ENCODE measurements at places on chromosomes 5 and 9.

- no peak for DNase-seq
Observed at GRCh38 chr5:163569284-163569683, 63.9 kb downstream of the MAT2B start.

DNA sequence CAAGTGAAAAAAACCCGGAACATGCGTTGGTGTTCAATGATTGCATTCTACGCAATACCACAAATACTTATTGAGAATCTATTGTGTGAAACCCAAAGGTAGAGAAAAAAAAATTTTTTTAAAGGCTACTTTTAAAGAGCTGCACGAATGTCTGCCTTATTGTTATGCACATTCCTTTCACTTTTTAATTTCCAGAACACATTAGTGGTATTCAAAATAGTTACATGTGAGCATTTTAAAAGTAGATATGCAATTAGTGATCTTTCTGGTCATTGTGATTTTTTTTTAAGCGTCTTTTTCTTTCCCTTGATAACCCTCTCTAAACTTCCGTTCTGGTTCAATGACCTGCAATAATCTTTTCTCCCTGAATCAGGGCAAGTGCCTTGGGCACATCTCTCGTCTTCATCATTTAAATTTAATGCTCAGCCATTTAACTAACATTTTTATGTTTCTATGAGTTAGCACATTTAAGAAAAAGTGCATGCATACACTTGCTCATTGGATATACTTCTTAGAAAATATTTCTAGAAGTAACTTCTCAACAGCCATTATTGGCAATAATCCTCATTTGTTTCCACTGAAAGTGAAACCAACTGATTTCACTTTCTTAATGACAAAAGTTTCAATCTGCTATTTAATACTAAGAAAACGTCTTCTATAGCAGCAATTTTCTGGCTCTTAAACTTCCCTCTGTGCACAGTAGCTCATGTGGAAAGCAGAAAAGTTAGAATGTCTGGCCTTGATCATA is 80.3 kb downstream of the CDH6 start:
- DNase-seq = no peak

DNA sequence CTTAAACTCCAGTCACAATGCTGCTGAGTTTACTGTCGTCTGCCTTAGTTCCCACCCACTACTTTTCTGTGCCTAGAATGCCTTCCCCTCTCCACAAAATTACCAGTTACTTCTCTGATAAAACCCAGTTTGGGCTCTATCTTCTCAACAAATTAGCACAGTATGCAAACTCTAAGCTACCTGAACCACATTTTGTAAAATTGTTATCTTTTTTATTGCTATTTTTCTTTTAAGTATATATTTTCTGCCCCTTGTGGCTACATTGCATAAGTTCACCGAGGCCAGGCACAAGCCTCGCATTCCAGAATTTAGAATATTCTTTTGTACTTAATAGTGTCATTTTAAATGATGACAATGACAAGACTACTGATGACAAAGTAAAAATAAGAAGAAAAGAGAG is 60.0 kb downstream of the POU5F2 start:
- DNase-seq = no peak

GRCh38 chr5:92119110-92119509 is 736.0 kb upstream of the ARRDC3 start:
- no peak for DNase-seq

DNA sequence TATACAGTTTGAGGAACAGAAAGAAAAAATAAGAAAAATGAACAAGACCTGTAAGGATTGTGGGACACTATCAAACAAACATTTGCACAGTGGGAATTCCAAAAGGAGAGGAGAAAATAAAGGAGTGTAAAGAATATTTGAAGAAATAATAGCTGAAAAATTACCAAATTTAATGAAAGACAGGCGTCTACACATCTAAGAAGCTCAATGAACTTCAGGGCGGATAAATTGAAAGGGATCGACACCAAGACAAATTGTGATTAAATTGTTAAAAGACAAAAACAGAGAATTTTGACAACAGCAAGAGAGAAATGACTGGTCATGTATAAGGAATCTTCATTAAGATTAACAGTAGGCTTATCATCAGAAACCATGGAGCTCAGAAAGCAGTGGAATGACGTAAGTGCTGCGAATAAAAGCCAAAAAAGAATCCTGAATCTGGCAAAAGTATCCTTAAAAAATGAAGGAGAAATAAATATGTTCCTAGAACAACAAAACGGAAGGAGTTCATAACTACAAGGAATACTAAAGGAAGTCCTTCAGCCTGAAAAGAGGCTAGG is 3.5 kb upstream of the SLC38A9 start:
- no peak for DNase-seq

GRCh38 chr5:128271859-128272464 is 188.4 kb downstream of the SLC12A2 start:
- DNase-seq = no peak

- no peak for DNase-seq
Observed at GRCh38 chr9:120531683-120532300, 48.2 kb downstream of the CDK5RAP2 start.

DNA sequence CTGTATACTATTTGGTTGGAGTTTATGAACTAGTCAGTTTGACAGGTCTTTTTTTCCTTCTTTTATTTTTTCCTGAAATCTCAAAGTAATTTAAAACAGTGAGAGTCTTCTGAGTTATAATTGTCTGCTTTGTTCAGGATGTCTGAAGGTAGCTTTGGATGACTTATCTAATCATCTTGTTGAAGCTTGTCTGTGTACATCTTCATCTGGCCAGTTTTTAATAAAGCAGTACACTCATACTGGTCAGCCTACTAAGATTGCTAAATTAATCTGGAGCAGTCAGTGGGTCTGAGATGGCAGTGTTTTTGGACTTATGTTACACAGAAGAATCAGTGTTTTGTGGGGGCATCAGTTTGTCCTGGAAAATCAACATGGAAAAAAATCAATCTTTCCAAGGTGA is 482.4 kb downstream of the CDH10 start:
- no peak for DNase-seq

DNA sequence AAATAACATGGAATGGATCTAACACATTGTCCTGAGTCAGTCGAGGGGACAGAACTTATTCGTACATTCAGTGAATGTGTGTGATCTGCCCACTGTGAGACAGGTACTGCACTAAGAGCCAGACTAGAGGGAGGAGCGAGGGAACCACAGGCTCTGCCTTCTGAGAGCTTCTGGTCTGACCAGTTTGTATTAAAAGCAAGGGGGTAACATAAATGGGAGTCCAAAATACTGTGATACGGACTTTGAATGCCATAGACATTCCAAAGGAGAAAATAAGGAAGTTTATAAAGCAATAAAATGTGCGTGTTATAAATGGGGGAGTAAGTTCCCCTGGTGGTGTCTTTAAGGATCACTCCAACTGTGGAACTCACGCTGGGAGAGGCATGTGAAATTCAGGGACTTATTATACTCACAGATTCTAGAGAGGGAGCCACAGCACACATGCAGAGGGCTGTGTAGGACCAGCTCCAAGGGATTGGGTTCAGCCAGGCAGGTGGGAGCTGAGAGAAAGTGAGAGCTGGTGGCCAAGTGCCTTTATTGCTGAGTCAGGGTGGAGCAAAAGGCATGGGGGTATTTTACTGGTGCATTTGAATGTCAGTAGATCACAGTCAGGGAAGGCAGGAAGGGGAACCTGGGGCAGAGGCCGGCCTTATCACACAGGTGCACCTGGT is 186.5 kb upstream of the WWC1 start:
- no peak for DNase-seq

GRCh38 chr5:59795141-59795540 is 98.4 kb downstream of the PDE4D start:
- DNase-seq = no peak

DNA sequence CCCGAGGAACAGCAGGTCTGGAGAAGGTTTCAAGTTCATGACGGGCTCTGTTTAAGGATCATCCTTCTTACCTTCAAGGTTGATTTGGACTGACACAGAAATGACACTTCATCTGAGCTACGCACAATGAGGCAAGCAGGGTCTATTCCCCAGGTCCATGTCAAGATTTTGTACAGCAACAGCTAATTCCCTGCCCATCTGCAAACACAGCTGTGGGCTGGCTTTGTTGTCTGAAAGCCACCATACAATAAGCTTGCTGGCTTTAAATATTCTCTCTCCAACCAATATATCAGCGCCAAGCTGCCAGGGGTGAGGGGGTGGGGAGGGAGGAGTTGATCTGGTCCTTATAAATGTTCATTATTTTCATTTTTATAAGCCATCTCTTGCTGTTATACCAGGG is 92.0 kb downstream of the OTULIN start:
- DNase-seq = no peak

DNA sequence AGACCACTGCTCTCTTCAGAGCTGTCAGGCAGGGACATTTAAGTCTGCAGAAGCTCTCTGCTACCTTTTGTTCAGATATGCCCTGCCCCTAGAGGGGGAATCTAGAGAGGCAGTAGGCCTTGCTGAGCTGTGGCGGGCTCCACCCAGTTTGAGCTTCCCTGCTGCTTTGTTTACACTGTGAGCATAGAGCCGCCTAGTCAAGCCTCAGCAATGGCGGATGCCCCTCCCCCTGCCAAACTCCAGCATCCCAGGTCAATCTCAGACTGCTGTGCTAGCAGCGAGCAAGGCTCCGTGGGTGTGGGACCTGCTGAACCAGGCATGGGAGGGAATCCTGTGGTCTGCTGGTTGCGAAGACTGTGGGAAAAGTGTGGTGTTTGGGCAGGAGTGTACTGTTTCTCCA is 59.9 kb downstream of the CAVIN4 start:
- no peak for DNase-seq

DNA sequence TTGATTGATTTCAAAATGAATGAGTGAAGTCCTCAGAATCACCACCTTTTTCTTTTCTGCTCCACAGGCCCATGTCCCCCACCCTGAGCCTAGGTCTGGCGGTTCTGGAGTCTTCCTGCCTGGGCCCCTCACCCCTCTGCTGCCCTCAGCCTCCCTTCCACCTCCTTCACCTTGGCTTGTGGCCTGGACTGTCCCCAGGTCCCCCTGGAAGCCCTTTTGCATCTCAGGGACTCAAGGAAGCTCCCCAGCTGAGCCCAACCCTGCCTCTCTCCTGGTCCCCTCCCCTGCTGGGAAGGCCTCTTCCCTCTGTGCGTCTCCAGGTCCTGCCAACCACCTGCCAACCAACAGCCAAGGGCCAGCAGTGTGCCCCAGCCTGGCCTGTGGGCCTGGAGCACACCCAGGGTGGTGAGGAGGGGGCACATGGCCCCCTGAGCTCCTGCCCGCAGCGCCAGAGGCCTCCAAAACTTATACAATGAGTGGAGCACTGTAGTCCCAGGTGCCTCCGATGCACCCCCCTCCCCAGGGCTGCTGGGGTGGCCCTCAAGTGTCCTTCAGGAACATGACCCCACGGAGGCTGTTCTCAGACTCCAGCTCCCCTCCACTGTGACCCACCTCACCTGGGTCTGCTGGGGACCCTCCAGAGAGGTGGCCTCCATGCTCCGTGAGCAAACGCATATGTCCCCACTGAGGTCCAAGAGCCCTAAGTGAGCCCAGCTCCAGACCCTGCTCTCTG is 20.3 kb downstream of the GLT6D1 start:
- DNase-seq = no peak

GRCh38 chr9:126490214-126490631 is 123.5 kb upstream of the LMX1B start:
- no peak for DNase-seq

GRCh38 chr9:114861922-114862605 is 56.2 kb upstream of the TNFSF15 start:
- no peak for DNase-seq

- no peak for DNase-seq
Observed at GRCh38 chr9:92295240-92295790, 1.8 kb upstream of the IARS1 start.

GRCh38 chr5:8289779-8290178 is 420.8 kb downstream of the MTRR start:
- no peak for DNase-seq

DNA sequence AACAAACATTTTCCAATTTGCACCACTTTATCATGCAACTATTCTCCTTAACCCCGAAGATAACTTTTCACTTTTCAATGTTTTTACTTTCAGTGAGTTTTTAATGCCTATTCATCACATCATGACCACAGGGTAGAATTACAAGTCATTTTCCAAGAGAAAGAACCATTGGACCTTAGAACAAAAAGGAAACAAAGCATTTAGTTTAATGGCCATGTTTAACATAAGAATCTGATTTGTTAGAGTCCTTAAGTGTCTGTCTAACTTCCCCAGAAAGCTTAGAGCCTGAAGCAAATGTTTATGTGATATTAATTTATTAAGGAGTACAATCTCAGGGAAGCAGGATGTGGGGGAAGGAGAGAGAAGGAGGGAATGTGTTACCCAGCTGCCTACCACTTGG is 325.8 kb upstream of the RIOK2 start:
- DNase-seq = no peak

GRCh38 chr9:101629636-101630035 is 34.9 kb upstream of the PPP3R2 start:
- no peak for DNase-seq

GRCh38 chr5:36882250-36882649 is 5.7 kb downstream of the NIPBL start:
- no peak for DNase-seq

DNA sequence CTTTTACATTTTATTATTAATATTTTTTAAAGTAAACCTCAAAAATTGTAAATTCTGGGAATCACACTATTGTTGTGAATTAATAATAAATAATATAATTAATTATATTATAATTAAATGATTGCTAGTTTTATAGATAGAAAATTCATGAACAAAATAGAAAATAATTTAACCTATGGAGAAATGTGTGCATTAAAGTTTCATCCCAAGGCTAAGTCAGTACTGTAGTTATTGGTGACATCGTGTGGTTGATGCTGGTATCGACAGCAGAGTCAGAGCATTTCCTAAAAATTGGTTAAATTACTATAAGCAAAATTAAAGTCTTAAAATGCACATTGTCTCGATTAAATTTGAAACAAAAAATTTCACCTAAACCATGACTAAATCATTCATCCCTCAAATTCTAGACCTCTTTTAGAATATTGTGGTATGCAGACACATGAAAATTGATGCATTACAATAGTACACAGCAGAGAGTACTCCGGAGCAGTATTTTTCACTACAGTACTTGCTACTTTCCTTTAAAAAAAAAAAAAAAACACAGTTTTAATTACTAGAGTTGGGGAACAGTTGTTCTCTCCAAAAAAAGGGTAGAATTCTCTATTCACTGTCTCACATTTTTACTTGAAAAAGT is 73.9 kb downstream of the RORB start:
- DNase-seq = no peak

GRCh38 chr9:96524764-96525163 is 74.8 kb downstream of the HABP4 start:
- DNase-seq = no peak

DNA sequence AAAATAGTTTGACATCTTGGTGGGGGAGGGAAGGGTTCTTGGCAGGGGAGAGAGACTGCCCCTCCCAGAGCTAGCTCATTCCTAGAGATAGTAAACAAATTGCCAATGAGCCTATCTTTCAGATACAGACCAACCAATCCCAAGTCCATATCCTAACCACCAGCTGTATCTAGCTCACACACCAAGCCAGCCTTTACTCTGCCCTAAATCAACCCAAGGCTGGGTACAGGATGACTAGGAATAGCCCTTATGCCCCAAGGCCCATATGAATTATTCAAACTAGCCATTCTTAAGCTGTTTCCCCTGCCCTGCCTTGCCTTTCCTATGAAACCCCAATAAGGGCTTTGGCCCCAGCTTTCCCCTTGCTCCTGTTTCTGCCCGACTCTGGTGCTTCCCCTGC is 281.3 kb upstream of the PANK3 start:
- DNase-seq = no peak

- no peak for DNase-seq
Observed at GRCh38 chr9:78557540-78557939, 260.6 kb downstream of the PSAT1 start.
